ENCODE measurements at places on chromosomes 3 and 15.
A peak's percentile ranks its signal among the peaks of the same experiment; 100 is the strongest.

- no peak for DNase-seq
Observed at GRCh38 chr3:37899711-37900306, 38.1 kb downstream of the CTDSPL start.

GRCh38 chr15:77825252-77825542, 192.5 kb upstream of the LINGO1 start:
- no peak for DNase-seq

GRCh38 chr15:48119277-48119676, 1.5 kb upstream of the SLC24A5 start:
- DNase-seq, result no peak

GRCh38 chr3:197750396-197750831, 731 bp downstream of the FYTTD1 start:
- peak; percentile 81 for DNase-seq
